ENCODE measurements at places on chromosomes 1 and 21.

- no peak for DNase-seq
These were observed 15.0 kb downstream of the PDE9A start for GRCh38 chr21:42668298-42668992.

DNA sequence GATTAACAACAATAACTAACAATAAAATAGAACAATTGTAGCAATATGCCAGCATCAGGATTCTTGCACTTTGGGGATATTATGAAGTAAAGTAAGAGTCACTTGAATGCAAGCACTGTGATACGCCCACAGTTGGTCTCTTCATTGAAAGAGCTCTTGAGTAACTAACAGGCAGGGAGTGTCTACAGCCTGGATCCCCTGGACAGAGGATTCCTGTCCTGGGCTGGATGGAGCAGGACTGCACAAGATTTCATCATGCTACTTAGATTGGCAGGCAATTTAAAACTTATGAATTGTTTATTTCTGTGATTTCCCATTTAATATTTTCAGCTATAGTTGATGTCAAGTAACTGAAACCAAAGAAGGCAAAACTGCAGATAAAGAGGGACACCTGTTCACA, 13.7 kb upstream of the KRTAP19-5 start:
- no peak for DNase-seq

DNA sequence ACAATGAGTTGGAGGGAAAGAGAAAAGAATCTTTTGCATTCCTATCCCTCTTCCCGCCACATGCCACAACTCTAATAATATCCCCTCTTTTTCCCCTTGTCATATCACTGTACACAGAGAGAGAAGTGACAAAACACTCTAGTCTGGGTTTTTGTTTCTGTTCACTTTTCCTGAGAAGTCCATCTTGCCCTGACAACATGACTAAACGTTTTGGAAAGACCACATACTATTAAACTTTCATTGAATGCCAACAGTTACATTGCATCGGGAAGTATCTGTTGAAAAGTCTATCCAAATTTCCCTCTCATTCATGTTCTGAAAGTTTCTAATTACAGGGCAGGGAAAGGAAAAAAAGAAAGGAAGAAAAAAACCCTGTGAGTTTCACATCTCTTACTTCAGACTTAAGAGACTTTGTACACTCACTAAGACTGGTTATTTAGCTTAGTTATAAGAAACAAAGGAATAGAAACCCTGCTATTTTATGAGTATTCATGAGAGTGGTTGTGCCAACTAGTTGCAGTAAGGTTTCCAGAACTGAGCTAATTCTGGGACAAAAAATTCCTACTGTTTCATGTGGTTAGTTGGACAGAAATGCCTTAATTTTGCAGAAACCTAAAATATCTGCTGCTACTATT, 16.9 kb downstream of the PLA2G4A start:
- DNase-seq, result no peak

- no peak for DNase-seq
These were observed 39.5 kb upstream of the CYP4X1 start for GRCh38 chr1:46983830-46984586.

DNA sequence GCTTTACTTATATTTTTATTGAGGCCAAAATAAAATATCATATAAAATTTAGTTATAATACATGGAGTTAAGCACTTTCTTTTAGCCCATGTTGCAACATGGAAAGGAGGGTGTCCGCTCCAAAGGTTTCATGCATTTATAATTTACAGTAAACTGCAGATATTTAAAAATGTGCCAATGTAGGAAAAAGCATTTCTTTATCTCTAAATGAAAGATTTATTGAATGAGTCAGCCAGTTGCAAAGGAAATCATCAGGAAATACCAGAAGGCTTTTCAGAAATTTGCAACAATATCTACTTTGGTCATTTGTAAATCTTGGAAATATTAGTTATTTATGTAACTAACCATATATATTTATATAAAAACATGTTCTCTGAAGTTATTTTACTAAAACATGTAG, 12.1 kb downstream of the ATP6V1G3 start:
- no peak for DNase-seq
